ENCODE measurements at places on chromosomes 4 and X. TPM values are rescaled to one million over a fixed set of nuclear protein-coding genes. Genes with fewer than 3 reads are reported as not detected.

FAM241A gene
- 0.85 TPM for polyA plus RNA-seq

GAGE12F gene
- not detected for polyA plus RNA-seq

NIPAL1 gene
- 0.24 TPM for polyA plus RNA-seq

DNA sequence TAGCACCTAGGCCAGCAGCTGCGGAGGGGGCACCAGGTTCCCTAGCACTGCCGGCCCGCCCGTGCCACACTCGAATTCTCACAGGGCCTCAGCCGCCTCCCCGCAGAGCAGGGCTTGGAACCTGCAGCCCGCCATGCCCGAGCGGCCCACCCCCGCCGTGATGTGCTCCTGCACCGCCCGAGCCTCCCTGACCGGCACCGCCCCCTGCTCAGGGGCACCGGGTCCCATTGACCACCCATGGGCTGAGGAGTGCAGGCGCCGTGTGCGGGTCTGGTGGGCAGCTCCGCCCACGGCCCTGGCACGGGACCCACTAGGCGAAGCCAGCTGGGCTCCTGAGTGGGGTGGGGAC is 35.4 kb upstream of the ENPP6 start:
- H3K36me3 ChIP-seq = no peaks in the 10 kb centered on the region
- H3K4me3 ChIP-seq = no peak overlapping the region
- H3K4me1 ChIP-seq = no peaks in the 10 kb centered on the region
- no peak overlapping the region for H3K27ac ChIP-seq

DNA sequence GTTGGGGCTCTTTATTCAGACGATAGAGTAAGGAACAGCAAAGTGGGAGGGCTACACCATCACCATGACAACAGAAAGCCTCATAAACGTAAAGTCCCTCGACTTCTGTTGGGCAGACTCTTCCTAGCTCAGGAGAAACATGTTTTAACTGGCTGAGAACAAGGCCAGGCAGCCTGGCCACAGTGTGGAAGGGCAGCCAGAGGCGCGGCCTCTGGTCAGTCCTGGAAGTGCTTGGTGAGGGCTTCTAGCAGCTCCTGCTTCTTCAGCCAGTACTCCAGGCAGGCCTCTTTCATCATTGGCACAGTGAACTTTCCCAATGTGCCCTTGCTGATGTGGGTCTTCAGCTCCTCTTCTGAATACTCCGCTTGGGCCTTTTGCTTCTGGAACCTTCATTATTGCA is 690.9 kb downstream of the PCDH19 start:
- H3K4me3 ChIP-seq = no peak overlapping the region
- no peaks in the 10 kb centered on the region for H3K4me1 ChIP-seq
- H3K27ac ChIP-seq = no peak overlapping the region
- H3K27me3 ChIP-seq = no peaks in the 10 kb centered on the region
- no peak for DNase-seq

Data from B cell (primary cell).